ENCODE measurements at places on chromosomes 2 and 18.
A peak's percentile ranks its signal among the peaks of the same experiment; 100 is the strongest.

- H3K4me1 ChIP-seq, result no peaks in the 10 kb centered on the region
- no peaks in the 10 kb centered on the region for H3K27me3 ChIP-seq
- no peak for DNase-seq
- no peak overlapping the region for H3K4me3 ChIP-seq
Observed at GRCh38 chr2:208708486-208708885, 301.9 kb downstream of the PTH2R start.

DNA sequence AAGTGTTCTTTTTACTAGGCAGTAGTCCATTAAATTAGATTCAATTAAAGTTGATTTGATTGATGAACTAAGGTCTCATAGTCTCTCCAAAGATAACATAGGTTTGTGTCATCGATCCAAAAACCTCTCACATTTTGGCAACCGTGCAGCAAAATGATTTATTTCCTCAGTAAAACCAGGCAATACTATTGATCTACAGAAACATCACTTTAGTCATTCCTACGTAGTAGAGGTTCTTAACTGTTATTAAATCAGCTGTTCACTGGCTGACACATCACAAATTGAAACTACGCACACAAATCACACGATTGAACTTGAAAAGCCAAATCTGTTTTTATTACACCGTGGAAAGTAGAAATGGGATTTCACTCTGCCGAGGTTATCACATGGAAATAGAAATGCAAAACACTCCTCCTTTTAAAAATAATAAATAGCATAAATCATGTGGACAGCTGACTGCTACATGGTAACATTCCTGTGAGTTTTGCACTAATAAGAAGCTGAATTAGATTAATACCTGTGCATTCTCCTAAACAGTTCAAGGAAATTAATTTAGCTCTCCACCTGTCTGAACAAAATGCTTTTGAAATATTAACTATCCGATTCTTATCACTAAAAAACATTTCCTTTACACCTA is 262.5 kb downstream of the CDH20 start:
- H3K4me1 ChIP-seq, result no peaks in the 10 kb centered on the region
- no peak overlapping the region for H3K4me3 ChIP-seq
- H3K27ac ChIP-seq, result no peak overlapping the region
- H3K36me3 ChIP-seq, result no peaks in the 10 kb centered on the region
- no peaks in the 10 kb centered on the region for H3K27me3 ChIP-seq
- no peak for DNase-seq

GRCh38 chr2:144529841-144530240 is 9.9 kb upstream of the ZEB2 start:
- no peaks in the 10 kb centered on the region for H3K36me3 ChIP-seq
- no peak for DNase-seq
- H3K27me3 ChIP-seq, result no peaks in the 10 kb centered on the region
- no peak overlapping the region for H3K27ac ChIP-seq
- no peaks in the 10 kb centered on the region for H3K4me1 ChIP-seq
- H3K4me3 ChIP-seq, result no peak overlapping the region

- no peaks in the 10 kb centered on the region for H3K36me3 ChIP-seq
- peak; percentile 60 for DNase-seq
- no peaks in the 10 kb centered on the region for H3K27me3 ChIP-seq
- H3K4me3 ChIP-seq, result peak overlapping the region; percentile 84
- H3K27ac ChIP-seq, result peak overlapping the region; percentile 91
Observed at GRCh38 chr2:195659114-195659513, 2.1 kb downstream of the SLC39A10 start.

DNA sequence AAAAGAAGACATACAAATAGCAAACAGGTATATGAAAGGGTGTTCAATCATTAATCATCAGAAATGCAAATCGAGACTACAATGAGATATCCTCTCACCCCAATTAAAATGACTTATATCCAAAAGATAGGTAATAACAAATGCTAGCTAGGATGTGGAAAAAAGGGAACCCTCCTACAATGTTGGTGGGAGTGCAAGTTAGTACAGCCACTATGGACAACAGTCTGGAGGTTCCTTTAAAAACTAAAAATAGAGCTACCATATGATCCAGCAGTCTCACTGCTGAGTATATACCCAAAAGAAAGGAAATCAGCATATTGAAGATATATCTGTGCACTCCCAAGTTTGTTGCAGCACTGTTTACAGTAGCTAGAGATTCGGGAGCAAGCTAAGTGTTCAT is 271.5 kb downstream of the MBD5 start:
- H3K36me3 ChIP-seq, result no peaks in the 10 kb centered on the region
- no peak overlapping the region for H3K4me3 ChIP-seq
- no peaks in the 10 kb centered on the region for H3K27me3 ChIP-seq
- H3K27ac ChIP-seq, result no peak overlapping the region
- no peaks in the 10 kb centered on the region for H3K4me1 ChIP-seq

DNA sequence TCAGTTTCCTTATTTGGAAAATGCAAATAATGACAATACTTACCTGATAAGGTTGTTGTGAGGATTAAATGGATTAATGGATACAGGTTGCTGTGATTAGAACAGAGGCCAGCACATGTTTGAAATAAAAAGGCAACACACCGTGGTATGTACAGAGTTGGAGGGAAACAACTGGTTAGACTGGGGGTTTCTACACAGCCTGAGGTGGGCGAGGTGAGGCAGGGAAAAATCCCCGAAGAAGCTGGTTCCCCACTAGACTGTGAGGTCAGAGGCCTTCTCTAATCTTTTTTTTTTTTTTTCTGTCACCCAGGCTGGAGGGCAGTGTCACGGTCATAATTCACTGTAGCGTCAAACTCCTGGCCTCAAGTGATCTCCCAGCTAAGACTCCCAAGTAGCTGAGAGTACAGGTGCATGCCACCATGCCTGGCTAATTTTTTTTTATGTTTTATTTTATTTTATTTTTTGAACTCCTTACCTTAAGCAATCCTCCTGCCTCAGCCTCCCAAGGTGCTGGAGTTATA is 1.2 kb upstream of the E2F6 start:
- no peaks in the 10 kb centered on the region for H3K27me3 ChIP-seq
- peaks cover 11% of the 10 kb centered on the region for H3K4me1 ChIP-seq
- no peak overlapping the region for H3K27ac ChIP-seq
- DNase-seq, result no peak
- H3K36me3 ChIP-seq, result peaks cover 15% of the 10 kb centered on the region
- no peak overlapping the region for H3K4me3 ChIP-seq

DNA sequence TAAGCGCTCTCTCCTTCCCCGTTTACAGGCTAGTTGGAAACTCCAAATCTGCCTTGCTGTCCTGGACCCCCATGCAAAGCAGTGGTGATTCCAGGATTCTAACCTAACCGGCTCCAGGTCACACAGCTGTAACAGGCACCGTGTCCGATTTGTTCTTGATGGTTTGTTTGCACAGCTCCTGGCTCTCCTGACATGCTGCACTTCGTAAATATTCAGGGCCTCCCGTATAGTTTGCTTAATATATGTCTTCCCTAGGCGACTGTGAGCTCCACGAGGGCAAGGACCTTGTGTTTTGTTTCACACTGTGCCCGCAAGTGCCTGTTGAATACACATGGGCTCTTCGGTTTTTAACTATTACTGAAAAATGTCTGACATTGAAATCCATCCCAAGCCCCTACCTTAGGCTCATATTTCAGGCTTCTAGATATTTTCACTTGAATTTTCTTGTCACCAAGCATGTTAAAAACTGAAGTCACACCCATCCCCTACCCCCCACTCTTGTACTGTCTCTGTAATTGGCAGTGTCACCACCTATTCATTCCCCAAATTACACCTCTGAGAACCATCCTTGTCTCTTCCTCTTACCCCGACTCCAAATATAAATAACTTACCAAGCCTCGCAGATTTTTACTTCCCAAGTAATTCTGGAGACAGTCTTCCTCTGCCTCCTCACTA is 1.0 kb upstream of the PUM2 start:
- peak overlapping the region; percentile 86 for H3K27ac ChIP-seq
- peak overlapping the region; percentile 50 for H3K4me3 ChIP-seq
- peaks cover 7% of the 10 kb centered on the region for H3K36me3 ChIP-seq
- no peak for DNase-seq

DNA sequence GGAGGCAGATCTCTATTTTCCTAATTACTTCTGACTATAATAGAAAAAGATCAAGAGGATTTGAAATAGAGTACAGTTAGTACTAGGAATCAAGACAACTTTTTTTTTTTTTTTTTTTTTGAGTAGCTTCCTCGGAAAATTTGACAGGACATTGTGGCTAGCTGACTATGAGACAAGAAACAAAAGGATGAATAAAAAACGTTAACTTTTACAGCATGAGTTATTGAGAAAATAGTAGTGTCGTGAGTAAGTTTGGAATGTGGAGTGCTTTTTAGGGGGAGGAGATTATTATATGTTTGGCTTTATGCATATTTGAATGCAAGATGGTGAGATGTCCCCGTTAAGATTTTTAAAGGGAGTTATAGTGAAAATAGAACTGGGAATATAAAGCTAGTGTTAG is 27.7 kb upstream of the CPS1 start:
- H3K36me3 ChIP-seq, result no peaks in the 10 kb centered on the region
- no peak overlapping the region for H3K27ac ChIP-seq
- H3K27me3 ChIP-seq, result no peaks in the 10 kb centered on the region
- H3K4me3 ChIP-seq, result no peak overlapping the region

- H3K4me3 ChIP-seq, result no peak overlapping the region
- no peak for DNase-seq
- H3K27me3 ChIP-seq, result peaks cover 4% of the 10 kb centered on the region
- peaks cover 8% of the 10 kb centered on the region for H3K4me1 ChIP-seq
Observed at GRCh38 chr2:156345582-156345981, 13.1 kb upstream of the NR4A2 start.

DNA sequence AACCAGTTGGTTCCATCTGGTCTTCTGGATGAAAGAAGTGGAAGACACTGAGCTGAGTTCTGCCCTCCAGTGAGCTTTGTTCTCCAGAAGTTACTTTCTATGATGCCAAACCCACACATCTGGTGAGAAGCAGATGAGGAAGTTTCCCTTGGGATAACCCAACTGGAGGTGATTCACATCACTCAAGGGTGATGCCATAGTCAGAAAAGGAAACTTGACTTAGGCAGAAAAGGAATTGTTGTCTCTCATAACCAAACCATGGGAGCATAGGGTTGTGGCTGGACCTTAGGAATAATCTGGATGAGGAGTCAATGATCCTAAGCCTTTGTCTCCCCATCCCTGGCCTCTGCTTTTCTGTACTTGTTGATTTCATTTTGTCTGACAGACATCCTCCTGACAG is 43.7 kb downstream of the CDC42EP3 start:
- H3K4me1 ChIP-seq, result peaks cover 23% of the 10 kb centered on the region
- no peak for DNase-seq
- no peak overlapping the region for H3K27ac ChIP-seq
- H3K27me3 ChIP-seq, result no peaks in the 10 kb centered on the region

DNA sequence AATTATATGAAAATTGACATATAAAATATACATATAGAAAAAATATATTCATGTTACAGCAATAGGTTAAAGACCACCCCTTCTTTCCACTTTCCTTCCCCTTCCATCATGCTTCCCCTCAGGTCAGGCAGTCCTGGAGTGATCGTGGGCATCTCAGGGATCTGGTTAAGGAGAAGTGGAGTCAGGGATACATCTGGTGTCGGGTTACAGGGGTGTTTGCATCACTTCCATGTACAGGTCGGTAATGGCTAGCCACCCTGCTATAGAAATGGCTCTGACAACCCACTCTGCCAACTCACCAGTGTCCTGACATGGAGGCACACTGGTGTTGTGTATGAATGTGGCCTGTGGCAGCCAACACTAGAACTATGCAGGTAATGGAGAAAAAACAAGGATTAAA is 36.3 kb upstream of the LGALSL start:
- H3K27ac ChIP-seq, result no peak overlapping the region
- no peaks in the 10 kb centered on the region for H3K36me3 ChIP-seq
- H3K4me3 ChIP-seq, result no peak overlapping the region
- no peaks in the 10 kb centered on the region for H3K4me1 ChIP-seq

DNA sequence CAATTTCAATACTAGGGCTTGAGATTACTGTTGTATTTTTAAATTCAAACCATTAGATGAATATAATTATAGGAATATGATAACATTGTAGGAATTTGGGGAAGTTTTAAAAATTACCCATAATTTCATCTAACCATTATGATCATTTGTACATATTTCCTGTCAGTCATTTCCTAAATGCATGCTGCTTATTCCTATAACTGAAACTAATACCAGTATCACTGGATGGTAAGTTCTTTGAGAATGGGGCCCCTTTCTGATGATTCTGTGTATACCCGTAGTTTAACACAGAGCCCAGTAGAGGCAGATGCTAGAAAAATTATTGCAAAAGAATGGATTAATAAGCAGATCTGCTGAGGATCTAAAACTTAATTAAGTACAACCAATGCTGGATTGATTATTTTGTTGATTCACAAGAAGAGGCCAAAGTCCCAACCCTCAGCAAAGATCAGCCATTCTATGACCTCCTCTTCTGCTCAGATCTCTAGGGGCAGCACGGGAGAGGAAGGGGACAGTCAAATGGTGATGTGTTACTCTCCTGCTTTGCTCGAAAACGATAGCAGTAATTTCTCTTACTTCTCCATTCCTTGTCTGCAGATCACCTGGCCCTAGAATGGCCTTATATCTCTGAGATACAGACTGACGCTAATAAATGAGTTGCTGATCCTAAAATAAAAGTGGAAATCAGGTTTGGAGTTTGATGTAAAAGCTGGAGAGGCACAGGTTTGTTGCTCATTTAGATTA is 69.5 kb upstream of the PELI1 start:
- peak overlapping the region; percentile 10 for H3K4me3 ChIP-seq
- no peaks in the 10 kb centered on the region for H3K36me3 ChIP-seq
- H3K27ac ChIP-seq, result no peak overlapping the region

DNA sequence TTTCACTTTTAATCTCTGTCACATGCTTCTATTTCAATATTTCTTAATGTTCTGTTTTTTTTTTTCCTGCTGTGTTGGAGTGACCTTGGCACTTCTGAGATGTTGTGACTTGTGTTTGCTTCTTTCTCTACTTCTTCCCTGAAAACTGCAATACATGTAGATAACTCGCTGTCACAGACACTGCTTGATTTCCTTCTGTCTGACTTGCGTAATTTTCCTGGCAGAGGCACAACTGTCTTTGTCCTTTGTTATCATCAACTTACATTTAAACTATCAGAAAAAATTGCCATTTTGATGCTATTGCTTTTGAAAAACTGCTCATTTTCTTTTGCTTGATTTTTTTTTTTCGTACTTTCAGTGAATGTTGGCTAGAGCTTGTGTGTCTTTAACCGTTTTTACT is 69.0 kb downstream of the BABAM2 start:
- H3K27me3 ChIP-seq, result no peaks in the 10 kb centered on the region
- DNase-seq, result peak; percentile 68
- peaks cover 4% of the 10 kb centered on the region for H3K36me3 ChIP-seq
- H3K27ac ChIP-seq, result no peak overlapping the region
- peaks cover 49% of the 10 kb centered on the region for H3K4me1 ChIP-seq
- H3K4me3 ChIP-seq, result no peak overlapping the region

GRCh38 chr2:173553593-173553992 is 198.9 kb downstream of the CDCA7 start:
- peaks cover 2% of the 10 kb centered on the region for H3K27me3 ChIP-seq
- H3K4me1 ChIP-seq, result no peaks in the 10 kb centered on the region
- H3K36me3 ChIP-seq, result no peaks in the 10 kb centered on the region
- no peak overlapping the region for H3K27ac ChIP-seq

GRCh38 chr2:37167636-37168180 is 10.9 kb upstream of the EIF2AK2 start:
- DNase-seq, result no peak
- H3K27ac ChIP-seq, result no peak overlapping the region
- no peaks in the 10 kb centered on the region for H3K27me3 ChIP-seq
- H3K4me3 ChIP-seq, result no peak overlapping the region
- H3K4me1 ChIP-seq, result no peaks in the 10 kb centered on the region
- no peaks in the 10 kb centered on the region for H3K36me3 ChIP-seq
